ENCODE measurements at places on chromosomes 4 and X.

DNA sequence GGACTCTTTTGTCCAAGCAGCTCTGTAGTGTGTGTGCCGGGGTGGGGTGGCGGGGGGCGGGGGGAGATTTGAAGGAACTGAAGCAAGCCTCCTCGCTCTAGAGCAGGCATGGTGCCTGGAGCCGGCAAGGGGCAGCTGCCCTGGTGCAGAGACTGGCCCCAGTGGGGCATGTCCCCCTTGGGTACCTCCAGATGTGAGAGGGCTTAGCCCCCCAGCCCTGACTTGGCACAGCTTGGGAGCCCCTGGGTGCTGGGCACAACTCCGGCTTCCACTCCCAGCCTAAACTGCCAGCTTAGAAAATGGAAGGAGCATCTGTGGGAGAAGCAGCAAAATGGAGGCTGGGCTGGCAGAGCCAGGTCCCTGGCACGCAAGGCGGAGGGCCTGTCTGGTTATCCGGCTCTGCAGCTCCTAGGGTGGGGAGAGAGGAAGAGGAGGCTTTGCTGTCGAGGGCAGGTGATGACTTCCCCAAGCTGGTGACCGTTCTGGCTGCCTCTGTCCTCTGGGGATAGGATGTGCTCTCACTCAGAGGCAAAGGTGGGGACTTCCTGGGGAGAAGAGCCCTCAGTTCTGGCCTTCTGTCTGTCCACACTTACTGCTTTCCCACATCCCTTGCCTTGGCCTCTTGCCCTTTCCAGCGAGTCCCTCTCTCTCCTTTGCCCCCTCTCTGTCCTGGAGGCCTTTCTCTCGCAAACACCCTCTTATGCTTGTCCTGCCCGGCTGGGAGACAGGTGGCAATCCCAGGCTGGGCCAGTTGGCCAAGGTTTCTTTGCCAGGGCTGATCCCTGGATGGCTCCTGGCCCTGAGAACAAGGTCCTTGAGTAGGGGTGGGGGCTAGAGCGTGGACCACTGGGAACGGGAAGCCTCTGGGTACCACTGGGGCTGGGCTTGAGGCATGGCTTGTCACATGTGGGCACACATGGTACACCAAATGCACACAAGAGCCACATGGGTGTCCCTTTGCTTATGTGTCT is 2.0 kb downstream of the DLG3 start:
- no peak for DNase-seq

GRCh38 chrX:109728173-109728535 is 4.9 kb downstream of the ACSL4 start:
- no peak for DNase-seq

DNA sequence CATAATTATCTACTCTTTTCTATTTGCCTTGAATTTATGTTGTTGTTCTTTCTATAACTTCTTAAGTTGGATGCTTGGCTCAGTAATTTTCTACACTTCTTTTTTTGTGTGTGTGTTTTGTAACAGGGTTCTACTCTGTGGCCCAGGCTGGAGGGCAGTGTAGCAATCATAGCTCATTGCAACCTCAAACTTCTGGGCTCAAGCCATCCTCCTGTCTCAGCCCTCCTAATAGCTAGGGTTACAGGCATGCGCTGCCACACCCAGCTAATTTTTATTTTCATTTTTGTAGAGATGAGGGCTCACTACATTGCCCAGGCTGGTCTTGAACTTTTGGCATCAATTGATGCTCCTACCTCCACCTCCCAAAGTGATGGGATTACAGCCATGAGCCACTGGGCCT is 20.7 kb upstream of the UCHL1 start:
- no peak for DNase-seq

DNA sequence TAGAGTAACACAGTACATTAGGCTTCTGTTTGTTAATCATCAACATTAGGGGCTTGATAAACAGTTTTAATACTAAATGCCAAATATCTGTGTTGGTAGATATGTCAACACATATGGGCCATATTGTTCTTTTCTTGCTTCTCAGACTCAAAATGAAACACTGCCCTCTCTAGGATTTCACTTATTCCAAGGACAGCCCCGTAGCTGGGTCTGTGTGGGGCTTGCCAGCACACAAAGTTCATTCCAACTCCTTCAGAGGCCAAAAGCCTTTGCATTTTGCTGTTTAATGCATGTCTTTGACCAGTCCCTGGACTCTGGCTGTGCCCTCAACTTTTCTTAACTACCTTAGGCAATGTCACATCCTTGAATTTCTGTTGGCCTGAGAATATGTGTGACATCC is 102.0 kb upstream of the ZNF827 start:
- no peak for DNase-seq

DNA sequence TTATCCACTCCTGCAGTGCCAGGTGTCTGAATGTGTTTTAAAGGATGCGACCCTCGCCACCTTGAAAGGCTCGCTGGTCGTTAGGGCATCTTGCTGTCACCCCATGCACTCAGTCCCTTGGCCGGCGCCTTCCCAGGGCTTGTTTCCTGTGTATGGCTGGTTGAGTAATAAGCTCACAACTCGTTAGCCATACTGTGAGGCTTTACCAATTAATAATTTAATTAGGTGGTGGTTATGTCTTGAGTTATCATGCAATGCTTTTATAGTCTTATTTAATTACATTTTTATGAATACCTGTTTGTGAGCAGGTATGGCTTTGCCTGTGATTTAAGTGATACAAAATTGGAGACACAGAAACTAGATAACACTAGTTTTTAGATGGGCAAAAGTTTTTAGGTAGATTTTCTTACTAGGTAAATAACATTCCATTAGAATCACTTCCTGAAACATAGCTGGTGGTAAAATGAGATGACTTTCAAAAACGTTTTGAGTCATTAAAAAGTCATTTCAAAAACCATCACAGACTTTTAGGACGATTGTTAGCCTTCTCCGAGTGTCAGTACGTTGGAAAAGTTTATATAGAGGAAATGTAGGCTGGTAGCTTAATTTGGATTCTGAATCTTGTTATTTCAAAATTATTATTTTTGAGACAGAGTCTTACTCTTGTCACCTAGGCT is 18.2 kb downstream of the PTTG2 start:
- DNase-seq = no peak

DNA sequence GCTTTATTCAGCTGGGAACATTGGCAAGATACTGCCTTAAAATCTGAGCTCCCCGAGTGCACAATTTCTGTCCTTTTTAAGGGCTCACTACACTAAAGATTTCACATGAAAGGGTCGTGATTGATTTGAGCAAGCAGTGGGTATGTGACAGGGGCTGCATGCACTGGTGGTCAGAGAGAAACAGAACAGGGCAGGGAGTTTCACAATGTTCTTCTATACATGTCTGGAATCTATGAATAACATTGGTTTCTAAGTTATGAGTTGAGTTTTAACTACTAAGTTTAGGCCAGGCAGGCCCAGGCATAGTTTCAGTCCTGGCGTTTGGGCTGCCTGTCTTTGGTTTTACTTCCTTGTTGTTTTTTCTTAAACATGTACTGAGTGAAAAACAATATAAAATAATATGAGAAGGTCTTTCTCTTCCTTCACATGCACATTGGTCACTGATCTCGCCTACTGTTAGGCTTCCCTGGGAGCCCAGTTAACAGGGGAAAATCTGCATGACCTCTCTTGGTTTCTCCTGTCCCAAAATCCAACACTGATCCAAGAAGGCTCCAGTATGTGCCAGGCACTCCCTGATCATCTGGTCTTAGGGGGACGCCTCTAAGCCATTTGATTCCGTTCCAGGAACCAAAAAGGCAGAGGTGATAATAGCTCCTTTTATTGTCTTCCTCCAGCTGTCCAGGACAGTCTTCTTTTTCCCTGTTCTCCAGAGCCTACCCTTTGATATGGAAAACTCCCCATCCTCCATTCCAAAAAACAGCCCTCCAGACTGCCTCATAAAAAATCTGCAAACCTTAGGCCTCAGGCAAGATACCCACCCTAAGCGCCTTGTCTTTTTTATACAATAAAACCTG is at the start of gene UGT2B17:
UGT2B17 (minus strand) TSS at position 51 of the 854 bp plus-strand sequence. CDS start 7,838 bp downstream, outside the sequence.
- no peak for DNase-seq

DNA sequence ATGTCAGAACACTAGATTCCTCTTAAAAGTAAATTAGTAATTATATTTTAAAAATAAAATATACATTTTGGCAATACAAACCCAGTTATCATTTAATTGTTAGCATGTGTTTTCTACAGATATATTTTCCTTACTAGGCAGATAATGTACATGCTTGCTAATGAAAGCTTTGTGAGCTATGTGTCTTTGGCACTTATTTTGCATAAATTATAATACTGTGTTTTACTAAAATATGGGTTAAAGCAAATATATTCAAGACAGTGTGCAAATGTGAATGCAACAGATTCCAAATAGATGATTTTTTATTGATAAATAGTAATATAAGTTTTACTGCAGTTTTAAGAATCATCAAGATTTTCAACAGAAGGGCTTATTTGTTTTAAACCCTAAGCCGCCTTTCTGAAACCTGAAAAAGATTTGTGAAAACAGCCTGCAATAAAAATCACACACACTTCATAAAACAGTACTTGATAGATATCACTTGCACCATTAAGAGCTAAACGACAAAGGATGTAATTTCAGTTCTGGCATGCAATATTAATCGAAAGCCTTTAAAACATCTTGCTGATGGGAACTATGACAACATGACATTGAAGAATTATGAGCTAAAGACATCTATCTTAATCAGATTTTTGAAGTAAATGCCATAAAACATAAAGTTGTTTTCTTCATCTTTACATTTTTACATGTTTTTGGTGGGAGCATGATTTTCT is 333.3 kb downstream of the DCTD start:
- DNase-seq = no peak

- no peak for DNase-seq
Measured at GRCh38 chr4:98679738-98680137, 21.3 kb upstream of the TSPAN5 start.

DNA sequence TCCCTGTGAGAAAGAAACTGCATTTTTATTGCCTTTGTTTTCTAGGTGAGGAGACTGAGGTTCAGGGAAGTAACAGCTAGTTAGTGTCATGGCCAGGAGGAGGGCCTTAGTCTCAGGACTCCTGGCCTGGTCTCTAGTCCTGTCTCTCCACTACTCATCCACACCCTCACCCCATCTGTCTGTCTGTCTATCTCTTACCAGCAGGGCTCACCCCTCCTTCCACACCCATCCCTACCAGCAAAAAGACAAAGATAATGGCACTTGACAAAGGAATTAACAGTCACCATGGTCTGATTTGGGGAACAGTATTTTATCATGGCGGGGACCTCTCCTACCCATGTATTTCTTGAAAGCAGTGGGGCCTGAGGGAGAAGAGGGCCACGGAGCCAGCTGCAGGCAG is 125.8 kb downstream of the REPS2 start:
- DNase-seq = no peak

GRCh38 chrX:154444755-154445246 is 860 bp downstream of the FAM50A start:
- DNase-seq = no peak

- DNase-seq = no peak
Measured at GRCh38 chr4:17077105-17077504, 178.7 kb upstream of the LDB2 start.

DNA sequence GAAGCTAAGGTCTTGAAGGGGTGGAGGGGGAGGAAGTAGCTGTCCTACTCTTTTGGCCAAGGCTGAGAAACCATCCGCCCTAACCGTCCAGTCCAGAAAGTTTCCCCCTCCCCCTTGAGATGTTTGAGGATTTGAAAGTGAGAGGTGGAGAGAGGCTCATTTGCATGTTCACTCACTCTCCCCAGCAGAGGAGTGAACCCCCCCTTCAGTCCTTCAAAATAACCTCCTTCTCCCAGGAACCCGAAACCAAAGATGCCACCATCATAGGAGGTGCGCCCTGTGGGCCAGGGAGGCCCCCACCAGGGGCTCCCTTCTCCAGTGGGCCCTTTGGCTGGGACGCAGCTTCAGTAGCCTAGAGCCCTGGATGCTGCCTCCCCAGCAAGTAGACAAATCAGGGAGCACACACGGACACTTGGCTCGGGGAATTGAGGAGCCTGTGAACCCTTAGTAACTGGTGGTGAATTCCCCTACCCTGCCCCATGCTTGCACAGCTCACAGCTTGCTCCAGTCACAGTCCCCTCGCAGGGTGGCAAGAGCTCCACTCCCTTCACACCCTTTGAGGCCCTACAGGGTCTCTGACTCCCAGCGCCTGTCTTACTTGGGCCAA is 25.6 kb downstream of the ELF4 start:
- DNase-seq = no peak

DNA sequence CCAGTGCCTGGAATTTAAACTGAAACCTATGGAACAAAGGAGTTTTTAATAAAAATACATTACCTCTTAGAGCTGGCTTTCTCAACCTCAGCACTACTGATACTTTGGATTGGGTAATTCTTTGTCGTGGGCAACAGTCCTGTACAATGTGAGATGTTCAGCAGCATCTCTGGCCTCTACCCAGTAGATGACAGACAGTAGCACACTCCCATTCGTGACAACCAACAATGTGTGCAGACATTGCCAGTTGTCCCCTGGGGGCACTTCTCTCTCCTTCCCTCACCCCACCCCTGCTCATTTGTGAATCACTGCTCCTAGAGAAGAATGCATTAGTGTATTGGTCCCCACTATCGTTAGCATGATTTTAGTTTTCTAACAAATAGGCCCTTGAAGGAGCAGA is 16.2 kb downstream of the GPAT3 start:
- DNase-seq = no peak

DNA sequence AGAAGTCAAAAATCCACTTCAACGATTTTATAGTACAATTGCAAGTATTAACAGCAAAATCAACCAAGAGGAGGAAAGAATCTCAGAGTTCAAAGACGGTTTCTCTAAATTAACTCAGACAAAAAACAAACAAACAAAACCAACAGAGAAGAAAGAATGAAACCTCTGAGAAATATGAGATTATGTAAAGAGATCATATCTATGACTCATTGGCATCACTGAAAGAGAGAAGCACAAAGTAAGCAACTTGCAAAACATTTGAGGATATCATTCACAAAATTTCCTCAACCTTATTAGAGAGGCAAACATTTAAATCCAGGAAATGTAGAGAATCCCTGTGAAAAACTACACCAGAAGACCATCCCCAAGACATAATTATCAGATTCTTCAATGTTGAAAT is 370.4 kb downstream of the INPP4B start:
- no peak for DNase-seq

- no peak for DNase-seq
Measured at GRCh38 chr4:85946821-85947220, 413.0 kb downstream of the MAPK10 start.

DNA sequence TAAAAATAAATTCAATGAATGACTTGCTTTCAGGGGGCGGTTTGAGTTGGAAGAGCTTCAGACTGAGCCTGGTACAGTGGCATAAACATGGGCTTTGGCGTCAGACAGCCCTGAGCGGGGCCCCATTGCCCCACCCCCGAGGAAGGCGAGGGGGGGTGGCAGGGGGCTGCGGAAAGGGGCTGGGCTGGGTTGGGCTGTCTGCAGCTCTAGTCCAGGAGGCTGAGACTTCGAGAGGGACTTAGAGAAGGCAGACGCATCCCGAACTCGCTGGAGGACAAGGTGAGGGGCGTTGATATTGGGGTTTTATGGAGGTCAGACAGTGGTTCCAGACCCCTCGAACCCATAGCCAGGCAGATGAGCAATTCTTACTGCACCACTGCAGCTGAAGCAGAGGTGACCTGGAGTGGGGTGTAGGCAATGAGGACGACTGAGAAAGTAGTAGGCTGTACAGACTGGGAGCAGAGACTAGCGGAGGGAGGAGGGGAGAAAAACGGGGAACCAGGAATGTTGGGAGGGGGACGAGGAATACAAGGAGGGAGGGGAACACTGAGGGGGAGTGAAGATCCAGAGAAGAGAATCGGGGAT is at the start of gene MAGED2:
MAGED2 (plus strand) TSS at position 222 of the 585 bp plus-strand sequence. CDS start 1,587 bp downstream, outside the sequence.
- DNase-seq = no peak

All from stimulated activated CD4-positive, alpha-beta T cell treated with anti-CD3 and anti-CD28 coated beads, Interleukin-15, amount 100 ng/mL, for 48 hours (primary cell).